DMS53 (cell line): ENCODE measurements at places on chromosomes 2 and 18.

DNA sequence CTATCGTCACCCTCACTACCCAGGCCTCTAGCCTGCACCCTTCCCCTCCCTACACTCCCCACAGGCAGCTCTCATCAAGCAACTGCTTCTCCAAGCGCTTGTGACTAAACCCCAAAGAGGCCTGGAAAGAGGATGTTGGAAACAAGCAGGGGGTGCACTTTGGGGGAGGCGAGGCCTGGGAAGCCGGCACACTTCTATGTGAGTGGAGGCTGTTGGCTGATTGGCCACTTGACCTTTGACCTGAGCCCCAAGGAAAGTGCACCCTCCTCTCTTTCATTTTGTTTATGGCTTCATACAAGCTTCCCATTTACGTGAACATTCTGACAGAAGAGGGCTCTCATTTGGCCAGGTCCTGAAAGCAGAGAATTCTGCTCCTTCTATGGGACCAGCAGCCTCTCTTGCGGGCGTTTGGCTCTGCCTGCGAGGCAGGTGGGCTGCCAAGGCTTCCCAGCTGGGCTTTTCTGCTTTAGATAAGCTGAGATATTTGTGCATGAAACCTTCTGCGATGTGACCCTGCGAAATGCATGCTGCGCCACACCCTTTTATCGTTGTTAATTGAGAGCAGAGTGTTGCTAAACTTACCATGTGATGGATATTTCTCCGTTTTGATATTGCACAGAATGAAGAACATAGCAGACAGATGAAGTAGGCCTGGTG is 134.8 kb upstream of the NCK2 start:
- DNase-seq: peak; percentile 33

GRCh38 chr18:34352385-34353163 is 127.9 kb upstream of the NOL4 start:
- peak; percentile 89 for DNase-seq

DNA sequence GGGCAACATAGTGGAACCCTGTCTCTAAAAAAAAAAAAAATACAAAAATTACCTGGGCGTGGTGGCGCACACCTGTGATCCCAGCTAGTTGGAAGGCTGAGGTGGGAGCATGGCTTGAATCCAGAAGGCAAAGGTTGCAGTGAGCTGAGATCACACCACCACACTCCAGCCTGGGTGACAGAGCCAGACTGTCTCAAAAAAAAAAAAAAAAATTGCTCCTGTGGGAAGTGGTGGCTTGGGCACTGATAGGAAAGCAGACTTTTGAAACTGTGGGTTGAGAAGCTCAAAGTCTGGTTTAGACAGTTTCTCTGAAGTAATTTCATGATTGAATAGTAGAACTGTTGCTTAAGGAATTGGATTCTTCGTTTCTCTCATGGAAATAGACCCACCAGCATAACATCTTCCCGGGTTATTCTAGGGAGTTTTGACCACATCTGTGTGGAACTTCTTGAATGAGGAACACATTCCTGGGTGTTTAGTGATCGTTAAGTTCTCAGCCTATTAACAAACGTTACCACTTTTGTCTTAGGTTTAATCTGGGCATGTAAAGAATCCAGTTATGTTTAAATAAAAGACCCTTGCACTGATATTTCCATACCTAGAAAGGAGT is 33.5 kb downstream of the GRHL1 start:
- no peak for DNase-seq

GRCh38 chr2:59458800-59459199 is 1094.7 kb downstream of the BCL11A start:
- DNase-seq: peak; percentile 14

DNA sequence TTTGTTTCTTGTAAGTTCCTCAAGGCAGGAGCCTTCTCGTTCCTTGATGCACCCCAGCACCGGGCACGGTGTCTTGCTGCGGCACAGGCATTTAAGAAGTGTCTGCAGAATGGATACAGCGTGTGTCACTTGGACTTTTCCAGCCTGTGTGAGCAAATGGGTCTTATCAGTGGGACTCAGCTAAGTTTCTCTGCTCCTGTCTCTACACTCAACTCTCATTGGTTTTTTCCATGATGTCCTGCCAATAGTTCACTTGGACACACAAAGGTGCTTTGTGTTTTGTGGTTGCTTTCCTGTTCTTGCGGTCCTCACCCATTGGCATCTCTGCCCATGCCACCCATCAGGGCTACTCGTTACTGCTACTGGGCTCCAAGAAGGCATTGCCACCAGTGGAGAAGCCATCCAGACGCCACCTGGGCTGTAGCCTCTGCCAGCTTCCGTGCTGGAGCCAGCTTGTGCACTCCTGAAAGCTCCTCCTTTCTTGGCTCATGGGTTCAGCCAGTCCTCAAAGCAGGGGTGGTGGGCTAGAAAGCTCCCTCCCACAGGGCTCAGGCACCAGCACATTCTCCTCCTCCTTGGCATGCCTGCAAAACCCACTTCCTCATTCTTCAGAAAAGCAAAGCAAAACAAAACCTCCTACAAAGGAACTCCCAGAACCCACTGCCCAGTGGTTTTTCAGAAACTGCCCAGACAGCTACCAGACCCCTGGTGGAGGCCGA is 41.4 kb downstream of the IL1R2 start:
- peak; percentile 49 for DNase-seq

DNA sequence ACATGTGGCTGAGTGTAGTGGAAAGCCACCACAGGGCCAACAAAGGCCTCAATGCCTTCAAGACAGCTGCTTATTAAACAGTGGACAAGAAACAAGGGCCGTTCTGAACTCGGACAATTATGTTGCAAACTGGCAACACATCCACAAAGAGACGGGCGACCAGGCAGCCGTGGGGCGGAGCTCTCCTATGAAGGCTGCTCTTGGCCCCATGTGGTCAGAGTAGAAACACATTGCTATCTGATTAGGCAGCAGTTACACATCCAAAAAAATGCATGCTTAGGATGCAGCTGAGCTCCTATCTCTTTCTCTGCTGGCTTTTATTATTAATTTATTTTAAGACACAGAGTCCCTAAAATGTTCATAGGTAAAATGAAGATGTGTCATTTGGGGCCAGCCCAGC is 163.4 kb downstream of the TMEM163 start:
- no peak for DNase-seq

DNA sequence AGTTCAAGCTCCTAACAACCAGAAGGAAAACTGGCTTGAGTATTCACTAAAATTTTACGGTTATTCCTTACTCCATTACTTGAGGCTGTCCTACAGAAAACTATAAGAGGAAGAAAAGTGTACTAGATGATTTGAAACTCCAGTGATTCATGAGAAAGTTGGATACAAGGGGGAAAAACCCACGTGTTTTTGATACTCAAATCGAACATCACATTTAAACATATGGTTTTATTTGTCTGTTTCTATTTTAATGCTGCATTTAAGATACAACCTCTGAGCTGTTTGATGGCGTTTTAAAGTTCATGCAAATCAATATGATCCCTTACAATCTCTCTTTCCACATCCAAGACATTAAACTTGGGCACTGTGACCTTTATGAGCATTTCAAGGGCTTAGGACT is 125.1 kb upstream of the LMAN1 start:
- no peak for DNase-seq

GRCh38 chr2:45943219-45944044 is 292.0 kb downstream of the PRKCE start:
- DNase-seq: peak; percentile 14

DNA sequence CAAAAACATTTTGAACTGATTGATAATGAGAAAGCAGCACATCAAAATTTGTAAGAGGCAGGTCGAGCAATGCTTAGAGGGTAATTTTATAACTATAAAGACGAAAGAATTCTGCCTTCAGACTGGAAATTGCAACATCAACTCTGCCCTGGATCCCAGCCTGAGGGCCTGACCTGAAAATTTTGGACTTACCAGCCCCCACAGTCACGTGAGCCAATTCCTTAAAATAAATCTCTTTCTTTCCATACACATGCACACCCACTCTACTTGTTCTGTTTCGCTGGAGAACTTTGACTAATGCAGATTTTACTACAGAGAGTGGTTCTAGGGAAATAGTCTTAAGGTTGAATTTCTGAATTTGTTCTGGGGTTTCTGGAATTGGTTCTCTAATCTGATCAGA is 14.6 kb upstream of the ACOXL start:
- DNase-seq: no peak

- DNase-seq: no peak
These were observed 119.3 kb upstream of the TWIST2 start for GRCh38 chr2:238728330-238729260.
